ENCODE measurements at places on chromosomes 1 and 21. TPM values are rescaled to one million over a fixed set of nuclear protein-coding genes. Genes with fewer than 3 reads are reported as not detected.

DNA sequence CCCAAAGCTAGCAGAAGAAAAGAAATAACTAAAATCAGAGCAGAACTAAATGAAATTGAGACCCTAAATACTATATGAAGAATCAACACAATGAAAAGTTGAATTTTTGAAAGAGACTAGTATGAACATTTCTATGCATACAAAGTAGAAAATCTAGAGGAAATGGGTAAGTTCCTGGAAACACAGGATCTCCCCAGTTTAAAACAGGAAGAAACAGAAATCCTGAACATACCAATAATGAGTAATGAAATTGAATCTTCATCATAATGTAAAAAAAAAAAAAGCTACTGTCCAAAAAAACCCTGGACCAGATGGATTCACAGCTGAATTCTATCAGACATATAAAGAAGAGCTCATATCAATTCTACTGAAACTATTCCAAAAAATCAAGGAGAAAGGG lies 233.5 kb downstream of the PLPP3 start:
- no peak for DNase-seq

- no peak for DNase-seq
These were observed 22.4 kb upstream of the EPS15 start for GRCh38 chr1:51541313-51542050.

DNA sequence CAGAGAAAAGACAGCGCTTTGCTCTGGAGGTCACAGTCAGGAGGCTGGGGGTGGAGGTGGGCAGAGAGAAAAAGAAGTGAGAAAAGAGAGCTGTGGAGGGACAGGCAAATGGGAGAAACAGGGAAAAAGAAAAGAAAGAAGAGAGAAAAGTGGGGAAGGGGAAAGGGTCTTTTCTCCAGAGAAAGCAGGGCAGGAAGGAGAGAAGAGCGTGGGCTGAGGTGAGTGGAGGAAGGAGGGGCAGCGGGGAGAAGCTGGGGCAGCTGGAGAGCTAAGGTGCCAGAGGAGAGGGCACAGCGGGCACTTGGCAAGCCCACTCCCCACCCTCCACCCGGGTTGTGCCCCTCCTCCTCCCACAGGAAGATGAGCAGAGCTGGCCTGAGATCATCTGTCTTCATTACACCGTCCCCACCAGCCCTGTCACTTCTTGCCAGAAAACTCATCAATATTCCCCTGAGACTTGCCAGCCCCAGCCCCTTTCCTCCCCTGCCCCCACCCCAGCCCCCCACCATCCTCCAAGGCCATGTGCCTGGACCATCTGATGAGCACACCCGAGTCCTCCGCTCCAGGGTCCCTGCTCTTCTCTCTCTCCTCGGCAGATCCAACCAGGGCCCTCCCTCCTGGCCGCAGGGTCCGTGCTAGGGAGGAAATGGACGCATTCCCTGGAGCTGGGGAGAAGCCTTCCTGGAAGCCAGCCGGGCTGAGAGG lies 17.0 kb upstream of the BLACAT1 start:
- DNase-seq: no peak

DNA sequence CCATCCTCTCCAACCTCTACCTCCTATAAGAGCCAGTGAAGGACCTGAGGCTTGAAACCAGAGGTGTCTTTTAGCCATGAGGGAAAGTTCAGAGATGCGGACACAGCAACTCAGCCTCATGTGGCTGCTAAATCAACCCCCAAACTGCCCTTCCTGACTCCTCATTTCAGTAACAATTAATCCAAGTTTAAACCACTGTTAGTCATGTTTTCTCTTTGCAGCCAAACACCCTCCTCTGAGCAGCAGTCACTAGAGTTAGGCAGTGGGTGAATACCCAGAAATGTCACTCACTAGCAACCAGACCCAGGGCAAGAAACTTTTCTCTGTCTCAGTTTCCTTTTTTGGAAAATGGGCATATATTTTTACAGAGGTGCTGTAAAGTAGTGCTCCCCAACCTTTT lies 71.2 kb downstream of the KCNJ15 start:
- no peak for DNase-seq

The HAO2 gene
- total RNA-seq: not detected

The IL22RA1 gene
- 1.2 TPM for total RNA-seq

The DCST1 gene
- not detected for total RNA-seq

The COL8A2 gene
- 0.88 TPM for total RNA-seq

The PTPRF gene
- 11.6 TPM for total RNA-seq

The COL11A1 gene
- total RNA-seq: 12.0 TPM

All from H4 (cell line).